Trophoblast cell (in vitro differentiated cells and primary cell): ENCODE measurements at places on chromosomes 16 and 17.

DNA sequence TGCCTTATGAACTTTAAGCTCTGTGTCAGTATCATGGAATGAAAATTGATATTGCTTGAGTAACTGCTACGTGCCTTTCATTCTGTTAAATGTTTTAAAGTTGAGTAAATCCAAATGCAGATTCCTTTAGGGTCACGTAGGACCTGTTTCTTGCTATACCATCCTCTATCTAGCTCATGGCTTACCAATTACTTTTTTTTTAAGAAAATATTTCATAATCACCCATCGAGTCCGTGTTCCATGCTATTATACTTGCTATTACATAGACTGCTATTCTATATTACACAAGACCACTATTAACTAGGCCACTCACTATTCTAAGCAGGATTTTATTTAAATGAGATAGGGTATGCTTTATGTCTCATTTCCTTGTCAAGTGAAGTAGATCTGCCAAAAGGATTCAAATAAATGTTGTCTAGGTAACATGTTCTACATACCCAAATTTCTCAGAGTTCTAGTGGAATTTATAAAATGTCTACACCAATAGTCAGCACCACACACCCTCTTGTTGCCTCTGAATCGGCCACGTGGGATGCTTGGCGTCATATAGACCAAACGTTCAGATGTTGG, 11.9 kb downstream of the ANKFN1 start:
- DNase-seq: peak; percentile 92

DNA sequence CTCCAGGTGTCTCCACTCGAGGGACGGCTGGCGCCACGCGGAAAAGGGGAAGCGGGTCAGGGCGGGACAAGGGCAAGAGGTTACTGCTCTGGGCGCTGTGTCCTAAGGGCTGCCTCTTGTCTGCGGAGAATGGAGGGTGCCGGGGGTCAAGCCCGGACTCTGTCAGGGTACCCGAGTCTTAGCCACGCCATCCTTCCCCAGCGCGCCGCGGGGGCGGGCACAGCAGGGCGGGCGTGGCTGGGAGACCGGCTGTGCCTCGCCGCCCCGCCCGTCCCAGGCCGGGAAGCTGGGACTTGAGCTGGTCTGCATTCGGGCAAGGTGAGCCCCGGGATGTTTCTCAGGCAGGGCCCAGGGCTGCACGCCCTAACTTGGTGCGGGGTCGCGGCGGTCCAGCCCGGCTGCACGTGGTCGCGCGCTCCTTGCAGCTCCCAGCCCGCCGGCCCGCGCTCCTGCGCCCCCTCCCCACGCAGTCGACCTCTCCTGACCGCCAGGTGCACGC, 6.2 kb upstream of the ACTG1 start:
- peak; percentile 64 for DNase-seq

GRCh38 chr17:48894886-48895285, 2.3 kb downstream of the ATP5MC1 start:
- DNase-seq: no peak

DNA sequence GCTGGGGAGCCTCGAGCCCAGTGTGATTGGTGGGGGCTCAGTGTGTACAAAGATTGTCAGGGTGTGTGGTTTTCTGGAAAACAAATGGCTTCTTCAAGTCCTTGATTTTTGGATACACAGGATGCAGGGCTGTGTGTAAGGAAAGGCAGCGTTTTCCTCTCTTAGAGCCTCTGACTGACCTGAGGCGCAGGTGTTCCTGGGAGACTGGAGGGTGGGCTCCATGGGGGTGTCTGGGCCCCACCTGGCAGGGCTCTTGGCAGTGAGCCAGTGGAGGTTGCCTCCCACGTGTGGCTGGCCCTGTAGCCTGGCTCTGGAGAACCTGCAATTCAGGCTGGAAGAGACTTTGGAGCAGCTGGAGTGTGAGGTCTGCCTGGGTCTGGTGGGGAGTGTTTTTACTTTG, 5.0 kb downstream of the FOXK2 start:
- DNase-seq: no peak

- peak; percentile 53 for DNase-seq
Measured at GRCh38 chr17:60720763-60721531, 43.3 kb downstream of the BCAS3 start.

DNA sequence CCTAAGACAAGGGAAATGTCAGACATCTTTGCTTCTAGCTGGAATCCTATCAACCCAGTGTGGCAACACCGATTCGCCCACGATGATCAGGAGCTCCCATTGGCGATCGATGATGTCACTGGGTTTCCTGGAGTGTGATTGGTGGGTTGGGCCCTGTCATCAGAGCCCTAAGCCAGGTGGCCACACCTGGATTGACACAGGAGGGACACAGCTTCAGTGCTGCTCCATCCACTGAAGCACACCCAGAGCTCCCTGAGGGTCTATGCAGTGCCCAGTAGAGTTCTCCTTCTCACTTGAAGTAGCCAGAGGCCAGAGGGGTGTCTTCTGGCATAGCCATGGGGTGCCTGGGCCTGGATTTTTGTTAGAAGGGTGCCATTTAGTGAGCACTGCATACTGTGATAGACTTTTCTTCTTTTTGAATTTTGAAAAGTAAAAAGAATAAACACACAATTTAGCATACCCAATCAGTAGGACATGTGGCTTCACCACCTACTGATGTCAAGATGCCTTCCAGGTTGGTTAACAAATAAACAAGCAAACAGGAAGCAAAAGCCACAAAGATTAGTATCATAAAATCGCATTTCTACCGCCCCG, 77.6 kb downstream of the CMIP start:
- no peak for DNase-seq

DNA sequence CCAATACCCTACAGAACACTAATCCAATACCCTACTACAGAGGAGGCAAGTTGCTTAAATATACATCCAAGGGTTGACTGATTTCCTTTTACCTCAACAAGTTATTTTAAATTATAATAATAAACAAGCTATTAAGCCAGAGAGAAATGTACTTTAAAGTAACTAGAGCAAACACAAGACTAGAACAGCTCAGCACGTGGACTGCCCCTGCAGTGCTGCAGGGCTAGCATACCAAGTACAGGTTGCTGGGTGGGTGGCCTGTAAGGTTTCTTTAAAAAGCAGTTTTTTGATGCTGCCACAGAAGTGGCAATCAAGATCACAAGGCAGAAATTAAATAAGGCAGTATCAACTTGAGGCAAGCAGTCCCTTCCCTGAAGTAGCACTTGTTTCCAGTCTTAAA, 63.5 kb downstream of the PARN start:
- DNase-seq: no peak
